ENCODE measurements at places on chromosomes 1 and 21. TPM values are rescaled to one million over a fixed set of nuclear protein-coding genes. Genes with fewer than 3 reads are reported as not detected.

DNA sequence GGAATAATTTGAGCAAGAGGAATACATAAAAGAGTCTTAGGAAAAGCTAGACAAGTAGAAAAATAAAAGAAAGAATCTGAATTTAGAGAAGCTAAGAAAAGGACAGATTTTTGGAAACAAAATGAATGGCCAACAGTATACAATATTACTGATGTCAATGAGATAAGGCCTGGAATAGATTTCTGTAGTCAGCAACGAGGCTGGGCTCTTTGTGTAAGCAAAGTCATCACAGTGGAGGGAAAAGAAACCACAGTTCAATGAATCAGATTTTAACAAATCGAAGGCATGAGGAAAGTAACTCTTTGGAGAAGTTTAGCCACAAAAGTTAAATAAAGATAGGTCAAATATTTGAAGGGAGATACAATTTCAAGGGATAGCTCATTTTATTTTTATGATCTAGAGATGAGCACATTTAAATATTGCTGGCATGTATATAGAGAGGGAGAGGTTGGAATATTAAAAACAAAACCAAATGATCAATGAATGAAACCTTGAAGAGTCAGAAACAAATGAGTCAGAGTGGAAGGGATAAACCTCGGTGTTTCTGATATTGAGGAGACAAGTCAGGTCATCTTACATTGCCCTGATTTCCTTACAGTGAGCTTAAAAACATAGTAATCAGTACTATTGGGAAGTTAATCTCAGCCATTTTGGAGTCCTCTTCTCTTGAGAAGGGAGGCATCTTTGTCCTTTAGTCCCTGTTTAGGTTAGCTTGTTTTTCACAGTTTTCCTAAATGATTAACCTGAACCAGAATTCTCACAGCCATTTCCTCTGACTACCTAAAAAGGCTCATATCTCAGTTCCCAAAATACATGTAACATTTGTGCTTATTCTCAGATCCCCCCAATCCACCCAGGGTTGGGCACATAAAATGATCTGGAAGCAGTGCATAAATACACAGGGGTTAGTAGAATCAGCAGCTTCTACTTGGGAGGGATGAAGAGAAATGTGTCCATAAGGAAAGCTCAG is 620.0 kb upstream of the B3GALT2 start:
- DNase-seq, result no peak

GRCh38 chr1:16925635-16926490 is 4.1 kb downstream of the CROCC start:
- DNase-seq, result no peak

Gene TTC39A
- 20.3 TPM for total RNA-seq

Gene SLFNL1
- total RNA-seq, result 0.30 TPM

DNA sequence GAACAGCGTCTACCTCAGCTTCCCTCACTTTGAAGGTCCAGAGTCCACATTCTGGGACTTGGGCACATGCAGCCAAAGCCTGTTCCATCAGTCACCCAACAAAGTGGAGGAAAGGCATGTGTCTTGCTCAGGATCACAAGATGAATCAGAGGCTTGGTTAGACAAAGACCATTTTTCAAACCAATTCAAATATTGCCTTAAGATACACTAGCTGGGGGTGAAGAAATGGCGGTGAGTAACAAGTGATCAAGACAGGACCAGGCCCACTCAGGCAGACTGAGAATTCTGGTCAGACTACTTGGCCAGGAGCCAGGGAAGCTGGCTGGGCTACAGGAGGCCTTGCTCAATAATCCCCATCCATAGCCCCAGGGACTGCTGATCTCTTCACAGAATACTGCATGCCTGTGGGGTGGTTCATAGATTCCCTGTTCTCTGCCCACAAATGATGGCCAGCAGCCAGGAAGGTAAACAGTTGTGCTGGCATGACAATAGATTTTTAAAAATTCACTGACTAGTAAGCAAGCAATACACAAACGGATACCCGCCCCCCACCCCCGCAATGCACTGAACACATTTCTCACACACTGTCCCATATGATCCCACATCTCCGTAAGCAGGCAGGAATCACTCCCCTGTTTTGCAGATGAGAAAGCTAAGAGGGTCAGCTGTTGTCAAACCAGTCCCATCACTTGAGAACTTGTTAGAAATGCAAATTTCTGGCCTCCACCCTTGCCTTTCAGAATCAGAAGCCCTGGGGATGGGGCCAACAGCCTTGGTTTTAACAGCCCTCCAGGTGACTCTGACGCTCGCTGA is 27.2 kb downstream of the ERI3 start:
- DNase-seq, result peak; percentile 81

Gene MYBPH
- not detected for total RNA-seq

GRCh38 chr1:231844986-231845502 is 218.5 kb downstream of the DISC1 start:
- no peak for DNase-seq
